ENCODE measurements at places on chromosomes 3 and 15.

- no peak for DNase-seq
Measured at GRCh38 chr3:15514663-15515340, 6.7 kb downstream of the COLQ start.

DNA sequence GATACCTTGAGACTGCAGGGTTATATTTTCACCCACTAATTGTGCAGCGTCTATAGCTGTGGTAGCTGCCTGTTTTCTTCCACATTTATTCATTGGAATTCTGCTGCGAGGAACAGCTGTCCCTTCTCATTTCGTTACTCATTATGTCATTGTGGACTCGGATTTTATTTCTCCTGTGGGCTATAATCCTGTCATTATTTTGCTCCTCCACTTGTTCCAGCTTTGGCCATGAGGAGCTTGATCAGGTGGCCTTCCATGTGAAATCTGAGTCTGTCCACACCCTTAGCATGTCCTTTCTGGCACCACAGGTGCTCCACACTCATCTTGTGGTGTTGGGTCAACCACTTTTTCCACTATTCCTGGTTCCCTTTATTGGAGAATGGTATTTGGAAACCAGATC lies 14.8 kb downstream of the LYSMD4 start:
- DNase-seq, result no peak

- DNase-seq, result no peak
Measured at GRCh38 chr3:56823421-56823926, 21.7 kb upstream of the ARHGEF3 start.

DNA sequence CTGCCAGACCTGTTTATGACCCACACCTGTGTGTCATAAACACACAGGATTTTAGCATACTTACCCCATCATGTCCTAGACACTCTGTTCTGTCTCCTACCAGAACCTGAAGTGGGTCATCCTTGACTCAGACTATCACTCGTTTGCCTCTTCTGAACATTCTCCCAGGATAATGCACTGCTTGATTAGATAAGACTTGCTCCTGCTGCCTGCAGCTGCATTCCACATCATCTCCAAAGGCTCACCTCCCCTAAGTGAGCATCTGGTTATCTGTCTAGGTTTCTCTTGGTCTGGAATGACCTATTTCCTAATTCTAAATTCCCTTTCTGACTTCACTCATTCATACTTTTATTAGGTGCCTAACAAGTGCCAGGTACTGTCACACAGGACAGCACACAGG lies 332.1 kb downstream of the NTRK3 start:
- no peak for DNase-seq
